Endothelial cell (in vitro differentiated cells): ENCODE measurements at places on chromosomes 11 and 22.

DNA sequence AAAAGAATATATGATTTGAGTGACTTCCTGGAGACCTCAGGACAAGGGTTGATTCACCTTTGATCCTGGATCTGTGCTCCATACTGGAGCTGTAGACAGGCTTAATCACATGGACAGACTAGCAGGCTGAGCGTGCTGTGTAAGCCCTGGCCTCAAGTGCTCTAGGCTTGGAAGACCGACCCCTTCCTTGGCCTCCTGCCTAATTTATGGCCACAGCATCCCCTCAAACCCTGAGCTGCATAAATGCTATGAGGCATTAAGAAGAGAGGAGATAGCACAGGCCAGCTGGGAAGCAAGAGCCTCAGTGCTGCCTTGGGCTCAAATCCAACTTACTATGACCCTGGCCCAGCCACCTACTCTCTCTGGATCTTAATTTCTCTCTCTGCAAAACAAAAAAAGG, 385.1 kb downstream of the BUD13 start:
- H3K4me3 ChIP-seq = no peak overlapping the region
- no peaks in the 10 kb centered on the region for H3K36me3 ChIP-seq
- H3K27me3 ChIP-seq = peaks cover 1% of the 10 kb centered on the region
- no peak overlapping the region for H3K27ac ChIP-seq
- DNase-seq = no peak

DNA sequence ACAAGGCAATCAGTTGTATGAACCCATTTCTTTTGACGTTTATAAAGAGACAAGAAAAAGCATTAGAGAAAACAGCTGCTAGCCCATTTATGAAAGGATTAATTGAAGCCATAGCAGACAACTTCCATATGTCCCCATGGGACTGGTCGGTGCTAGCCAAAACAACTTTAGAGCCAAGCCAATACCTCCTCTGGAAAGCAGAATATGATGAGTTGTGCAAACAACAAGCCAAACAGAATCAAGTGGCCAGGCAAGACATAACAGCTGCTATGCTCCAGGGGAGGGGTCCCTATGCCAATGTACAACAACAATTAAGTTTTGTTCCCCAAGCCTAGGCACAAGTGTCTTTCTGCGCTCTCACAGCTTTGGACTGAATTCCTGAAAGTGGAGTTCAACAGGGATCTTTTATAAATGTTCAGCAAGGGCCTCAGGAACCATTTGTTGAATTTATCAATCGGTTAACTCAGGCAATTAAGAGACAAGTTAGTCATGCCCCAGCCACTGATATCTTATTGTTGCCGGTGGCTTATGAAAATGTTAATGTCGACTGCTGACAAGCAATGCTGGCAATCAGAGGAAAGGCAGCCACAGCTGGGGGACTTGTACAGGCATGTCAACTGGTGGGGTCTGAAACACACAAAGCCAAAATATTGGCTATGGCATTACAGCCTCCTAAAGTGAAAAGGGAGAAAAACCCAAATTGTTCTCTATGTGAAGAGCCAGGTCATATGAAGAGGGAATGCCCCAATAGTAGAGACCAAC, 1593.1 kb upstream of the TENM4 start:
- H3K4me1 ChIP-seq = no peaks in the 10 kb centered on the region
- H3K27ac ChIP-seq = no peak overlapping the region
- peaks cover 2% of the 10 kb centered on the region for H3K27me3 ChIP-seq

DNA sequence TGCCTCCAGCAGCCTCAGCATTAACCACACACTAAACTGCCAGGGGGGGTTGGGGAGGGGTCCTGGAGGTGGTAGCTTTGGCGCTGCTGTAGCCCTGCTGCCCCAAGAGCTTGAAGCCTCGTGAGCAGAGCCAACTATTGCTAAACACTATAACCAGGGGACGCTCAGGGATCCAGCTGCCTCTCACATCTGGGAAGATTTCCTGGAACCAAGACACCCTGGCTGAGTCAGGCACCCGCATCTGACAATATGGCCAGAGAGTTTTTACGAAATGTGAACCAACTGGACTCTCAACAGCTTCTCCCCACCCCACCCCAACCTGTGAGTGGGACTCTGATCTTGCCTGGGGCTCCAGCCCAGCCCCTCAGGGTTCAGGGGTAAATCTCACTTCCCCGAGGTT, 14.3 kb downstream of the C1QTNF6 start:
- no peak overlapping the region for H3K4me3 ChIP-seq
- no peaks in the 10 kb centered on the region for H3K36me3 ChIP-seq
- H3K4me1 ChIP-seq = no peaks in the 10 kb centered on the region
- H3K27ac ChIP-seq = no peak overlapping the region
- no peak for DNase-seq
- H3K27me3 ChIP-seq = peaks cover 13% of the 10 kb centered on the region

- H3K4me3 ChIP-seq = no peak overlapping the region
- H3K27me3 ChIP-seq = no peaks in the 10 kb centered on the region
- H3K4me1 ChIP-seq = no peaks in the 10 kb centered on the region
- no peak for DNase-seq
Measured at GRCh38 chr11:113673550-113674396, 32.3 kb downstream of the TMPRSS5 start.
